ENCODE measurements at places on chromosomes 2 and 18. TPM values are rescaled to one million over a fixed set of nuclear protein-coding genes. Genes with fewer than 3 reads are reported as not detected.
A peak's percentile ranks its signal among the peaks of the same experiment; 100 is the strongest.

The HTR2B gene
- 16.3 TPM for total RNA-seq

DNA sequence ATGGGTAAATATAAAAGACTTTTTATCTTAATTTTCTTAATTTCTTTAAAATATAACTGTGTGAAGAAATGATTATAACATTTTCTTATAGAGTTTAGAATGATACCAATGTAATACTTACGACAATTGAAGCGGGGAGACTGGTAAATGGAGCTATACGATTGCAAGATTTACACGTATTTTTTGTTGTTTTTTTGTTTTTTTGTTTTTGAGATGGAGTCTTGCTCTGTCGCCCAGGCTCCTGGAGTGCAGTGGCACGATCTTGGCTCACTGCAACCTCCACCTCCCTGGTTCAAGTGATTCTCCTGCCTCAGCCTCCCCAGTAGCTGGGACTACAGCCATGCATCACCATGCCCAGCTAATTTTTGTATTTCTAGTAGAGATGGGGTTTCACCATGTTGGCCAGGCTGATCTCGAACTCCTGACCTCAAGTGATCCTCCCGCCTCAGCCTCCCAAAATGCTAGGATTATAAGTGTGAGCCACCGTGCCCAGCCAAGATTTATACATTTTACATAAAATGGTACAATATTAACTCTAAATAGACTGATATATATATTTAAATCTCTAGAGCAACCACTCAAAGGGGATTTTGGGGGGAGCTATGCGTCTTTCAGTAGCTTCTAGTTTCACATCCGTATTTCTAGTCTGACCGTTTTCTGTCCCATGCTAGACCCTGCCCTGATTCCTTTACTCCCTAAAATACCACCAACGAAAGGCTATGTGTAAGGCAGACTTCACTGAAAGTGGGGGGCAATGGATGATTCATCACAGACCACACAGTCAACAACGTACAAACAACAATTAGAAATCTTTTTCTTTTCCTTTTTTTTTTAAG is 28.2 kb upstream of the ATG16L1 start:
- no peaks in the 10 kb centered on the region for H3K27me3 ChIP-seq
- no peaks in the 10 kb centered on the region for H3K4me1 ChIP-seq
- no peak overlapping the region for H3K4me3 ChIP-seq
- H3K27ac ChIP-seq = no peak overlapping the region
- H3K36me3 ChIP-seq = no peaks in the 10 kb centered on the region

The GRHL1 gene
- 2.7 TPM for total RNA-seq

DNA sequence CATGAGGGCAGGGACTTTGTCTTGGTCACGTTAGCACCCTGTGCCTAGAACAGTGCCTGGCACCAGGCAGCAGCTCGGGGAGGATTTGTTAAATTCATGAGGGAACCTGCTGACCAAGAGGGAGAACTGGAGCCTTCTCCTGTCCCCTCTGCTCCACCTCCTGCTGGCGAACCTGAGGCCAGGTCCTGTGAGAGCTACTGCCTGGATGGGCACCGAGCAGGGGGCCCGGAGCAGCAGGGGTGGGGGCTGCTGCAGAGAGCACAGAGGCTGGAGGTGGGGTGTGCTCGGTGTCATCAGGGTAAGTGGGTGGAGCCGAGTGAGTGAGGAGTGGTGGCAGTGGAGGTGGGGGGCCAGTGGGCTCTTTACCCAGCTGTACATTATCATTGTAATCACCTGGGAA is 52.1 kb upstream of the FAHD2A start:
- no peak overlapping the region for H3K4me3 ChIP-seq
- no peaks in the 10 kb centered on the region for H3K27me3 ChIP-seq
- H3K36me3 ChIP-seq = no peaks in the 10 kb centered on the region
- no peaks in the 10 kb centered on the region for H3K4me1 ChIP-seq
- no peak overlapping the region for H3K27ac ChIP-seq

DNA sequence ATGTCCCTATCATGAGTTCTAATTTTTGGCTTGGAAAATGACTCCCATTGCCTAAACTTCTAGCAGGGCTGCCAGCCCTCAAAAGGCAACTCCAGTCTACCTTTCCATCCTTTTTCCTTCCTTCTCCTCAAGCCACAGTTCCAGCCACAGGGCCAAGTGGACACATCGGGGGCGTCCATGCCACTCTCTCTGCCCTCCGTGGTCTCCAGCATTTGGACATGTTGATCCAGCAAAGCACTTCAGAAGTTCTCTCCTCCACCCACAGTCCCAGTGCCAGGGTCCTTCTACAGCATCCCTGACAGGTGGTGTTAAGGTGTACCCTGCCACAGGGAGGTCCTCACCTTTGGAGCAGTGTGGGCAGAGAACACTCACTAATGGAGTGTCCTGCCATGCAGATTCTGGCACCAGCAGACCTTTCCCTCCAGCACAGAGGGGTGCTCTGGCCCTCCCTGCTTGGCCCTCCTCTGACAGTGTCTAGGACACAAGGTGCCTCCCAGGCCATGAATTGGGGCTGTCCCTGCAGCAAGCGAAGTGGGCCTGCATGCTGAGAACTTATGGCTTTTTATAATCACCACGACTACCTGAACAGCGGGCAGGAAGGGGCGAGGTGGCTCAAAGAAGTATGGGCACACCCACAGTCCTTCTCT is 1.6 kb upstream of the FABP1 start:
- H3K4me3 ChIP-seq = no peak overlapping the region
- no peaks in the 10 kb centered on the region for H3K36me3 ChIP-seq
- H3K27ac ChIP-seq = no peak overlapping the region
- no peaks in the 10 kb centered on the region for H3K4me1 ChIP-seq
- ATAC-seq = no peak

The CHST10 gene
- total RNA-seq = 10.9 TPM

The GPR35 gene
- 2.0 TPM for total RNA-seq

DNA sequence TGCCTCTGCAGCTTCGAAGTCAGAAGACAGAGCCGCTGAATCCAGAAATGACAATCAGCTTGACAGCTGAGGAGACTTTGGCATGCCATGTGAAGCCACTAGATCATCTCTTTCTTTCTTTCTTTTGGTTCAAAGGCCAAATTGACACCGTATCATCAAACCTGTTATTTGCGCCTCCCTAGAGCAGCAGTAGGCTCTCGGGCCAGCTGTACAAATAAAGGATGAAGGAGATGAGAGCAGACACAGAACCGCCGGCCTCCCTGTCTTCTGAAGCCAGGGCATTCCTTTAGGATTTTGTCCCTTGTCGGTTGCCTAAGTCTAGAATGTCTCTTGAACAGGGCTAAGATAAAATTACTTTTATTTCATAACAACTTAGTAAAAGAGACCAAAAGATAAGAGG is 36.8 kb downstream of the COL4A4 start:
- no peak overlapping the region for H3K27ac ChIP-seq
- H3K36me3 ChIP-seq = no peaks in the 10 kb centered on the region
- H3K4me1 ChIP-seq = no peaks in the 10 kb centered on the region
- no peak for ATAC-seq
- no peak overlapping the region for H3K4me3 ChIP-seq
- peaks cover 9% of the 10 kb centered on the region for H3K27me3 ChIP-seq

- H3K4me1 ChIP-seq = no peaks in the 10 kb centered on the region
- no peak for ATAC-seq
Measured at GRCh38 chr2:85309699-85310321, 18.0 kb downstream of the TGOLN2 start.

GRCh38 chr2:207258263-207258991 is 92.7 kb upstream of the KLF7 start:
- ATAC-seq = peak; percentile 94
- peaks cover 66% of the 10 kb centered on the region for H3K4me1 ChIP-seq
- H3K36me3 ChIP-seq = no peaks in the 10 kb centered on the region
- peak overlapping the region; percentile 90 for H3K27ac ChIP-seq
- no peaks in the 10 kb centered on the region for H3K27me3 ChIP-seq
- no peak overlapping the region for H3K4me3 ChIP-seq

DNA sequence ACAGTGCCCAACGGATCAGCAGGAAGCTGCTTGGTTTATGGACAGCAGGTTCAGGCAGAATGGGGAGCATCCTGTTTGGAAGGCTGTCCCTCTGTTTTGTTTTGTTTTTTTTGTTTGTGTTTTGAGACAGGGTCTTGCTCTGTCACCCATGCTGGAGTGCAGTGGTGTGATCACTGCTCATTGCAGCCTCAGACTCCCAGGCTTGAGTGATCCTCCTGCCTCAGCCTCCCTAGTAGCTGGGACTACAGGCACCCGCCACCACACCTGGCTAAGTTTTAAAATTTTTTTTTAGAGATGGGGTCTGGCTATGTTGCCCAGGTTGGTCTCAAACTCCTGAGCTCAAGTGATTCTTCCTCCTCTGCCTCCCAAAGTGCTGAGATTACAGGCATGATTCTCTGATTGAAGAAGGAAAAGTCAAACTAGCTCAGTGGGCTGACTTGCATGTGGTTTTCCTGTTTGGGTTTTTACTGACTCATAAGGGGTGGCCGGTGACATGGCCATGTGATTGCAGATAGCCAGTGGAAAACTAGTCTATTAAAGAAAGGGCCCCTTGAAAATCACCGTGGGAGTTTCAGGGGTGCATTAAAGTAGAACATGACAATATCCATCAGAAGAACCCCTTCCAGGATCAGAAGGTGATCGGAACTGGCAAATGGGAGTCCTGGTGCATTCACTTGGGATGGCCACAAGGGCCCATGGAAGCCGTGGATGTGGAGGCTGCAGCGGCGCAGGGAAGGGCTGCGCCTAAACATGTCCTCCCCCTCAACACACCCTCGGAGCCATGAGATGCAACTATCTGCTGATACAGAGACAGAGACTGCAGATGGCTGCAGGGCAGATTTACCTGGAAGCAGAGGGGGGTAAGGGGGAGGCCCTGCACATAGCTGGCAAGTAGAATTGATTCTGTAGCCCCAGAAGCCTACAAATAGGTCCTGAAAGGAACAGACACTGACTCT is 26.5 kb downstream of the AQP12B start:
- peaks cover 65% of the 10 kb centered on the region for H3K27me3 ChIP-seq
- H3K27ac ChIP-seq = no peak overlapping the region
- ATAC-seq = no peak
- H3K4me1 ChIP-seq = no peaks in the 10 kb centered on the region
- H3K36me3 ChIP-seq = no peaks in the 10 kb centered on the region

GRCh38 chr2:208297961-208298360 is 31.9 kb downstream of the PIKFYVE start:
- H3K4me3 ChIP-seq = no peak overlapping the region
- H3K36me3 ChIP-seq = peaks cover 6% of the 10 kb centered on the region
- no peak overlapping the region for H3K27ac ChIP-seq
- H3K4me1 ChIP-seq = no peaks in the 10 kb centered on the region
- no peaks in the 10 kb centered on the region for H3K27me3 ChIP-seq

DNA sequence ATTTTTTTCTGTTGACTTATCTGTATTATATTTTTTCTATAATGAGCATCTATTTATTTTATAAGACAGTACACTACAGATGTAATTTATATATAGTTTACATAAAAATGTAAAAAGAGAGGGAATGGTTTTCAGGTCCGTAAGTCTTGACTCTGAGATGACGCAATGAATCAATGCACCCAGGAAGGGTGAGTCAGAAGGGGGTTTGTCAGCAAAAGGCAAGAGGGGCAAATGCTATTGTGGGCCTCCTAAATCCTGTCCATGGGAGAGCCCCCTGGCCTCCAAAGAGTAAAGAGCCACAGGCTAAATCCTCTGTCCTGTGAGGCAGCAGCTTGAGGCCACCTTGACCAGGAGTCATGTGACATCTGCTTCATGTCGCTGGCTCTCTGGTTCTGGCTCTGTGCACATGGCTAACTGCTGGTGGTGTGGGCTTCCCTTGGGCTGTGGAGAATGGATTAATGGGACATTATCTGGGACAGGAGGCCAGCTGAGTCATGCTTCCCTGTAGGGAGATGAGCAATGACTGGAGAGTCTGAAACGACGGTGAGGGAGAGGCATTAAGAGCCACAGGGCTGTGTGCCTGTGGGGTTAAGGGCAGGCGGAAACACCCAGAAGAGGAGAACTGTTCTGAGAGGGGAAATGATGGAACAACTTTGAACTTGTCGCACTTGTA is 22.8 kb upstream of the ASB18 start:
- H3K4me3 ChIP-seq = no peak overlapping the region
- H3K4me1 ChIP-seq = no peaks in the 10 kb centered on the region
- no peak for ATAC-seq

DNA sequence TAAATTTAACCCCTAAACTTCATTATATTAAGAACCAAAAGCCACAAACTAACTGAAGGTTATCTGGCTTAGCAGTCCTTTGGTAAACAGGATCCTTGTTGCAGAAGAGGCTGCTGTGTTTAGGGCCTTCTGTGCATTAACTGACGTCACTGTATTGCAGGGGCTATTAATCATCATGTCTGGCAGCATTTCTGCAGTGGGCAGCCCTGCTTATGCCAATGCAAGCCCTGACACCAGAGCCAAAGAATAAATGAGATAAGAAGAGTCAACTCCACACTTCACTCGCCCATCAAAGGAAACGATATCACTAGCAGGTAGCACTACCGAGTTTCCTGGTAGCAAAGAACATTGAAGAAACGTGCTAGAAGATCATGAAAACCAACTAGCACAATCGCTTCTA is 110.6 kb downstream of the PLEKHM3 start:
- no peak overlapping the region for H3K4me3 ChIP-seq
- no peaks in the 10 kb centered on the region for H3K27me3 ChIP-seq
- no peaks in the 10 kb centered on the region for H3K4me1 ChIP-seq

GRCh38 chr2:239544918-239545465 is 144.2 kb upstream of the HDAC4 start:
- no peaks in the 10 kb centered on the region for H3K4me1 ChIP-seq
- no peak for ATAC-seq
- H3K4me3 ChIP-seq = no peak overlapping the region
- H3K27ac ChIP-seq = no peak overlapping the region
- H3K27me3 ChIP-seq = peaks cover 3% of the 10 kb centered on the region

DNA sequence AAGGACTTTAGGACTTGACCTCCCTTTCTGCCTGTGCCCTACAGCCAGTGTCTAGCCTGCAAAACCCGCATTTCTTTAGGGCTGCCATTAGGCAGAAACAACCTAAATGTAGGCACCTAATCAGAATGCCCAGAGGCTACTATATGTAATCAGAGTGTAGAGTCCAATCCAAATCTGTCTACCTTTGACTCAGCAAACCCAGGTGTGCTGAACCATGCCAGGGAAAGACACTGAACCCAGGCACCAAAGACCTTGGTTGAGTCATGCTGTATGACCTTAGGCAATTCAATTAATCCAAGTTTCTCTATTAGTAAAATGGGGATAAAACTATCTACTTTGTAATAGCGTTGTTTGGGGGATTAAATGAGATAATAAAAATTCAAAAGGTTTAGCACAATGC is 20.7 kb downstream of the CAPN14 start:
- H3K4me3 ChIP-seq = no peak overlapping the region
- H3K27ac ChIP-seq = no peak overlapping the region
- no peak for ATAC-seq
- H3K4me1 ChIP-seq = no peaks in the 10 kb centered on the region
- no peaks in the 10 kb centered on the region for H3K36me3 ChIP-seq

The KYNU gene
- total RNA-seq = 2.6 TPM

The DUSP11 gene
- 19.6 TPM for total RNA-seq

- H3K27me3 ChIP-seq = no peaks in the 10 kb centered on the region
- ATAC-seq = no peak
- no peak overlapping the region for H3K27ac ChIP-seq
- no peaks in the 10 kb centered on the region for H3K36me3 ChIP-seq
- H3K4me1 ChIP-seq = no peaks in the 10 kb centered on the region
Measured at GRCh38 chr2:41337956-41338355, 709.9 kb upstream of the PKDCC start.
